ENCODE measurements at places on chromosomes 4 and X.

- DNase-seq = no peak
Observed at GRCh38 chr4:895596-895995, 36.5 kb downstream of the GAK start.

GRCh38 chr4:90951037-90951436, 823.8 kb downstream of the CCSER1 start:
- no peak for DNase-seq

DNA sequence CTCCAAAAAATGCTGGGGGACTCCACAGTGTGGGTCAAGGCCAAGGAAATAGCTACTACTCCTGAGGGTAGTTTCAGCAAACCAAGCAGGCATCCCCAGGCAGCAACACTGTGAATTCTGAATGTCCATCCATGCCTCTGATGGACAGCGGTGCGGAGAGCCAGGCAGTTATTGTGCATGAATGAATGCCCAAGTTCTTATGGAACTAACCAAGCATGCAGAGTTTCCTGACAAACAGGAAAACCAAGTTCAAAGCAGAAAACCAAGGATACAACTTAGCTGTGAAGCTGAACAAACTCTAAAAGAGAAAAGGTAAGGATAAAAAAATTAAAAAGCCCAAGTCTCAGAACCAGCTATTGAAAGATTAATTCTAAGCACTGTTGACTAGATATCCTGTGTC, 642.6 kb upstream of the HS3ST1 start:
- DNase-seq = no peak

GRCh38 chrX:120331116-120331515, 19.9 kb upstream of the TMEM255A start:
- no peak for DNase-seq

- no peak for DNase-seq
Observed at GRCh38 chr4:152328582-152328981, 207.3 kb downstream of the FBXW7 start.

- DNase-seq = no peak
Observed at GRCh38 chrX:155000841-155001240, 21.7 kb downstream of the F8 start.

- peak; percentile 22 for DNase-seq
Observed at GRCh38 chrX:136953867-136954787, 73.6 kb upstream of the RBMX start.

DNA sequence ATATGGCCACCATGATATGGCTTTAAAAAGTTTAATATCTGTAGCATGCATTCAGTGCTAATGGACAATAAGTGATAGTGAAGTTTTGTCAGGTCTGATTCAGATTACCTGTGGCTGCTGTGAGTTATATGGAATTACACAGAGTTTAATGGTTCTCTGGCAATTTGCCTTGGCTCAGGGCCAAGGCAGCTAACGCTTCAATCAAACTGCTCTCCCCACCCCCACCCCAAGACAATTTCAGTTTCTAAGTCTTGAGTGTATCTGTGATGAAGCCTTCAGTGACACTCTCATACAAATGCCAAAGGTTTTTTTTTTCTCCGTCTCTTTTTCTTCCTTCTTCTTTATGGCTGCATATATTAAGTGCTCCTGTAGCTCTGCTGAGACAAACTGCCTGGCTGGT, 106.6 kb downstream of the SHROOM4 start:
- no peak for DNase-seq
